Motor neuron (in vitro differentiated cells): ENCODE measurements at places on chromosomes 2 and 18. TPM values are rescaled to one million over a fixed set of nuclear protein-coding genes. Genes with fewer than 3 reads are reported as not detected.

Gene MARCO
- not detected in 2 replicates for total RNA-seq

Gene BCL2
- 5.2 and 5.3 TPM in 2 replicates for total RNA-seq

Gene CPLX4
- 0.10 and 0.23 TPM in 2 replicates for total RNA-seq

Gene MEP1B
- total RNA-seq, result 0.08 and 0.14 TPM in 2 replicates

Gene NETO1
- 11.7 and 13.0 TPM in 2 replicates for total RNA-seq
